ENCODE measurements at places on chromosomes 11 and 22. TPM values are rescaled to one million over a fixed set of nuclear protein-coding genes. Genes with fewer than 3 reads are reported as not detected.

BDNF gene
- total RNA-seq = 1.5 TPM

IFTAP gene
- 51.4 TPM for total RNA-seq

PHRF1 gene
- 25.9 TPM for total RNA-seq

SBF1 gene
- 71.0 TPM for total RNA-seq

MFRP gene
- not detected for total RNA-seq

C11orf21 gene
- total RNA-seq = 0.27 TPM

PATE4 gene
- not detected for total RNA-seq

ART1 gene
- not detected for total RNA-seq

ELFN2 gene
- total RNA-seq = 5.7 TPM

NFAM1 gene
- 0.54 TPM for total RNA-seq

Data from cerebellum (tissue), 4 donors.